Stimulated activated CD4-positive, alpha-beta T cell treated with anti-CD3 and anti-CD28 coated beads, TNF-alpha, amount 100 ng/mL, for 1 hour (primary cell): ENCODE measurements at places on chromosomes 2 and 18.

GRCh38 chr2:201433394-201433995, 17.8 kb downstream of the TRAK2 start:
- no peak for DNase-seq

DNA sequence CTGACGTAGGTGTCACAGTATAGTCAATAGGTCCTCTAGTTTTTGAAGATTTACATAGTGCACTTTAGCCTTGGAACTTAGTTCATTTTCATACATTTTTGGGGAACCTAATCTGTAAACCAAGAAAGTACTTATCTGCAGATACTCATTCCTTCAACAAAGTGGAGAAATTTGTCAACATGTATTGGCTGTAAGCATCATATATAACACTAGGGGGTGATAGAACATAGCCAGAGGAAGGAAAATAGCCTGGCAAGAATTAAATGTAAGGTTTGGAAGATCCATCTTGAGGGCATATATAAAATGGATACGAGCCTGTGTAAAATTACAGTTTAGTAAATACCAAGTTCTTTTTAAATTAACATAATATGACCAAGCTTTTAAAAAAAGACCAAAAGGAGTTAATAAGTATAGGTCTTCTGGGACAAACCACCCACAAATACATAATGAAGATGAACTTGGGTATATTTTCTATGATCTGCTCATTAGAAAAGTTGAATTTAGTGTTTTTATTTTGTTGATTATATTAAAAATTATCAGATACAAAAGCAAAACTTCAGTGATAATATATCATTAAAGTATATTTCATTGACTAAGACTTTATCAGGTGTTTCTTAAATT, 18.2 kb downstream of the RPL37A start:
- no peak for DNase-seq

DNA sequence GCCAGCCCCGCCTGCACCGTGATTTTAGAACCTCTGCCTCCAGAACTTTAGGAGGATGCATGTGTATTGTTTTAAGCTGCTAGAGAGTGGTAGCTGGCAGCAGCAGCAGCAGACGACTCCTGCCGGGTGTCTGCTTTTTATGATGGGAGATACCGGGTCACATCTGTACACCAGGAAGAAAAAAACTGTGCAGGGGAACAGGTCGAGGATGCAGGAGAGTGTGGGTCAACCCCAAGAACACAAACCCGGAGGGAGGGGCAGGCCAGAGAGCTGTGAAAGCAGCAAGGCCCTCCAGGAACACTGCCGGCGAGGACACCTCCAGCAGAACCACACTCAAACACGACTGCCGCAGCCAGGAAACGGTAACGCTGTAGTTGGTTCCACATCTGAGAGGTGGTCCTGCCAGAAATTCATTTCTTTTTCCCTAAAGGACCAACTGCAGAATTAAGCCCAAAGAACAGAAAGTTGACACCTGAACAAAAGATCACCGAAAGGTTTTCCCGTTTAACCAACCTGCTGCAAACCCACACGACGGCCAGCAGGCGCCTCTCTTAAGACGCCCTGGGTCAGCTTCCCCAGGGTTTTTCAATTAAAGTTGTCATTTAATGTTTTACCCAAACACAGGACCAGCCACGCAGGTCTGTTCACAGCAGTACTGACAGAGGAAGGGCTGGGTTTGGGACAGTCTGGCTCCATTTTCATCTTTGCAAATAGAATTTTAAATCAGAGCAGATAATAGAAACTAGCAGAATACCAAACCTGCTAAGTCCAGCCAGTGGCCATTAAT, 60.5 kb downstream of the NDUFA10 start:
- no peak for DNase-seq

- DNase-seq = no peak
These were observed 1.4 kb downstream of the FAM171B start for GRCh38 chr2:186695081-186695756.

- DNase-seq = no peak
These were observed 63.5 kb downstream of the CNTNAP5 start for GRCh38 chr2:124088616-124089015.

- DNase-seq = no peak
These were observed 41.4 kb upstream of the EML4 start for GRCh38 chr2:42127425-42128424.

GRCh38 chr2:65583061-65583460, 150.7 kb upstream of the SPRED2 start:
- DNase-seq = no peak
